SJSA1 (cell line): ENCODE measurements at places on chromosomes 13 and 19.

DNA sequence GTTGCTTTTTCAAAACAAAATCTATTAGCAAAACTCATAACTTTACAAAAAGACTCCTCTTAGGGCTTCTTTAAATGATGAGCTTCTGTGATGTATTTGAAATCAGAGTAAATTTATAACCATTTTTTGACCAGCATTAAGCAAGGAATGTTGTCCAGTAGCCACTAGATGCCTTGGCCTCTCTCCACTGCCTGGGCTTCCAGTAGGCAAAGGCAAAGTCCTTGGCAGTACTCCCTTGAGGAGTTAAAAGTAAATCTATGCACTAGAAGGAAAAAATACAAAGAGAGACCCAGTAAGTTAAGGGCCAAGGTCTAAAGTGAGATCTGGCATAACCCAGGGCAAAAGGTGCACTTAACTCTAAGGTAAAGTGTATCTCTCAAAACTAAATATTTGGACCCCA is 9.5 kb downstream of the SERPINE3 start:
- DNase-seq, result no peak

DNA sequence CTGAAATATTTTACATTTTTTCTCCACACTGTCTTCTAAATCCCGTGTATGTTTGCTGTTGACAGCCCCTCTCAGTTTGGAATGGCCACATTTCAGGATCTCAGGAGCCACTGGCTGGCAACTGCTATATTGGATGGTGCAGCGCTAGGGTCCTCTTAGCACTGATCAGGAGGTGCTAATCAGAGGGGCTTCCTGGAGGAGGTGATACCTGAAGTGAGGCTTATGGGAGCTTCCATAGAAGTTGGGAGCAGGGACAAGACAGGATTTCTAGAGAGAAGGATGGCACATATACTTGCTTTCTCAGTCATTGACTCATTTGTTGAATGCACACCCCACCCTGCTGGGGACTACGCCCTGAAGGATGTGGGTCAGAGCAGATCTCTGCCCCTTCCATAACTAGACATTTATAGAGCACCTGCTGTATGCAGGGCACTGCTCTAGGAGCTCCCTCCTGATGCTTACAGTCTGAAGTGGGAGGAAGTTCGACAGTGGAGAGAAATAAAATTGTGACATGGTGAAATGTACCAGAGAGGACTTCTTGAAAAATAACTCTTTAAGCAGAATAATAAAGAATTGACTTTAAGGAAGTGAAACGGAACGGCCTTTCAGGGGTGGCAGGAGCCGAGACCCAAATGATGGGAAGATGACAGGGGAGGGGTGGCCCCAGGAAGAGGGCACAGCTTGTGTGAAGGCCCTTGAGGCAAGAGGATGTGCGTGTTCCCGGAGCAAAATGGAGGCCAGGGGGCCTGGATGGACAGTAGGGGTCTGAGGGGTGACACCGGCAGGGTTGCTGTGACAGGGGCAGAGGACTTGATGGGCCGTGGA is 13.1 kb downstream of the AP2A1 start:
- DNase-seq, result no peak

GRCh38 chr19:57305056-57305455 is 15.2 kb upstream of the ZNF543 start:
- DNase-seq, result no peak

- DNase-seq, result no peak
Measured at GRCh38 chr19:51185069-51185867, 39.6 kb upstream of the CD33 start.

GRCh38 chr19:6947745-6948144 is 60.4 kb downstream of the ADGRE1 start:
- no peak for DNase-seq

- no peak for DNase-seq
Measured at GRCh38 chr19:46546194-46546896, 50.7 kb upstream of the PNMA8B start.

GRCh38 chr13:19955873-19956559 is 2.5 kb upstream of the ZMYM2 start:
- DNase-seq, result no peak

DNA sequence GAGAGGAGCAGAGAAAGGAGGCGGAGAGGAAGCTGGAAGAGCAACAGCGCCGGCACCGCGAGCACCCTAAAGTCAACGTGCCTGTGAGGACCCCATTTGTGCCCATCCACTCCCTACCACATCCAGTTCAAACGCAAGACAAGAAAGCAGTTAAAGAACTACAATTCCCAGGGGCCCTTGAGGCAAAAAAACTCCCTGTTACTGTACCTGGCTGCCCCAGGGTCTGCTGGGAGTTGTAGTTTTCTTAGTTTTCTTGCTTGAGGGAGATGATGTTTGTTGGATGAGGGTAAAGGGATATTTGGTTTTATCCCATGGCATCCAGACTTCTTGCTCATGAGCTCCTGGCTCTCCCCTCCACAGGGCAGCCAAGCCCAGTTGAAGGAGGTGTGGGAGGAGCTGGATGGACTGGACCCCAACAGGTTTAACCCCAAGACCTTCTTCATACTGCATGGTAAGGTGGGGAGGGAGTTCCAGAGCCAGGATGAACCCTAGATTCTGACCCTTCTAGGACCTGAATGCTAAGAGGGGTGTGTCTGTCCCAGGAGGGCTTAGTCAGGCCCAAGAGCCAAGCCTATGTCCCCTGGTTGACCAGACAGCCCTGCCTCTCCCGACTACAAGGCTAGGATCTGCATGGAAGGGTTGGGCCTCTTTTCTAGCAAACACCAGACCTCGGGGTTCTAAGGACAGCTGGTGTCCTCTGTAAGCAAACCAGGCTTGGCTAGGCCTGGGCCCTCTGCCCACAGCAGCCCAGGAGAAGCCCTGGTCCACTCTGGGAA is 13.2 kb downstream of the NUCB1 start:
- DNase-seq, result no peak

GRCh38 chr13:45332831-45333219 is 8.2 kb downstream of the TPT1 start:
- DNase-seq, result no peak

- DNase-seq, result no peak
Measured at GRCh38 chr13:71609271-71609670, 257.7 kb downstream of the DACH1 start.
